ENCODE measurements at places on chromosomes 11 and 22. TPM values are rescaled to one million over a fixed set of nuclear protein-coding genes. Genes with fewer than 3 reads are reported as not detected.

The ASCL2 gene
- not detected for polyA plus RNA-seq

GRCh38 chr11:12831471-12832202 lies 157.4 kb downstream of the TEAD1 start:
- no peak for DNase-seq

The MIOX gene
- polyA plus RNA-seq: 0.16 TPM

GRCh38 chr11:128956401-128957201 lies 13.9 kb upstream of the TP53AIP1 start:
- peak; percentile 81 for DNase-seq

- DNase-seq: no peak
Measured at GRCh38 chr11:76228071-76228874, 22.0 kb upstream of the WNT11 start.

- DNase-seq: no peak
Measured at GRCh38 chr22:33575041-33575440, 345.2 kb downstream of the LARGE1 start.

The C11orf52 gene
- 0.78 TPM for polyA plus RNA-seq

The SCGB1A1 gene
- polyA plus RNA-seq: not detected

DNA sequence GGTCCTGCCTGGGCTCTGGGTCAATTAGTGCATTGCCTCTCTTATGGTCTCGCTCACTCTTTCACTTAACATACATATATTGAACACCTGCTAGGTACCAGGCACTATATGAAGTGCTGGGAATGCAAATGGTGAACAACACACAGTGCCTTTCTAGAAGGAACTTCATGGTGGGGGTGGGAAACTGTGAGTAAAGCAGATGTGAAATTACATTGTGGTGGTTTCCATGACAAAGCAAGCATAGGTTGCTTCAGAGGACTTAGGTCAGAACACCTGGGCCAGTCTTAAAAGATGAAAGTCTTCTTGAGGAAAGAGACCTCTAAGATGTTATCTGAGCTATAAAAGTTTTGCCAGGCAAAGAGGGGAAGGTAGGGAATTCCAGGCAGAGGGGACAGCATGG lies 231.3 kb downstream of the BUD13 start:
- no peak for DNase-seq

DNA sequence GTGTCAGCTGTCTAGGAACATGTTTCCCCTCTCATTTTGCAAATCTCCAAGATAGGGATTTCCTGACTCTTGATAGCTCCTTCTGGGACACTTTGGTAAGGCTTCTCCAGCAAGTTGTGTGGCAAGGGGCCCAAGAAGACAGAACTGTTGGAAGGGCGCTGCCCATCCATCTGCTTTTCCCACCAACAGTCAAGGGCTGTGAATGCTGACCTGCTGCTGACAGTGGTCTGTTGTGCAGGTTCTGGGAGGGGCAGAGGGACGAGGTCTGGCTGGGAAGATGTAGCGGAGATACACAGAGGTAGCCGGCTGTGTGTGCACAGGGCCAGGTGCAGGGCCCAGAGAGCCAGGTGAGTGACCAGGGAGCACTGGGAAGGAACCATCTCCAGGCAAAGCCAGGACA lies 12.2 kb downstream of the BCR start:
- DNase-seq: no peak

DNA sequence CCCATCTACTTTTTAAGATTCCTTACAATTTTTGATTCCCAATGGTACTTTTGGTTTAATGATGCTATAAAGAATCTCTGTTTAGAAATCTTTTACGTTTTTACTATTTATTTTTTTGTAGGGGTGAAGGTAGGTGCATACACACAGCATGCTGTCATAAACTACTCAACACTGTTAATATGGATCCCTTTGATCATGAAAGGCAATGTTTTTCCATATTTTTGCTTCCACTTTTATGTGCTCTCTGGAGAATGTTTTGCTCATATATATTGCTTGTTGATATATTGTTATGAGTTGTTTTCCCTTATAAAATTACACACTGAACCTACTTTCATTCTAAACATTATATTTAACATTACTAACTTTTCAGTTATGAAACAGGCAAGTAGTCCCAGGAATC lies 123.6 kb upstream of the TP53AIP1 start:
- DNase-seq: no peak

- DNase-seq: no peak
Measured at GRCh38 chr11:81852896-81853295, 880.8 kb downstream of the FAM181B start.

DNA sequence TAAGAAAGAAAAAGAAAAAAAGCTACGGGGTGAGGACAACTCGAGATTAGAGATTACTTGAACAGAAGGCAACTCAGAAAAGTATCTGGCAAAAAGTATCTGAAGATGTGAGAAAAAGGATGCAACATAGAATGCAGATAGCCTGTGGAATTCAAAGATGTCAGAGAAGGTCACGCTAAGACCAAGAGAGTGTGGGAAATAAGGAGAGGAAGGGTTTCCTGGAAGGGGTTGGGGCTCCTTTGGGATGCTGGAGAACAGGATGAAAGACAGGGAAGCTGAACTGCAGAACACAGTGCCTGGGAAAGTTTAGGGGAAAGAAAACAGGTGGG lies 1.2 kb downstream of the GUCY1A2 start:
- DNase-seq: no peak

- DNase-seq: no peak
Measured at GRCh38 chr22:30519842-30520425, 14.4 kb upstream of the SEC14L4 start.

- DNase-seq: no peak
Measured at GRCh38 chr22:42397332-42398249, 34.6 kb downstream of the NFAM1 start.

GRCh38 chr11:94185416-94186084 lies 56.9 kb downstream of the PANX1 start:
- DNase-seq: peak; percentile 76

DNA sequence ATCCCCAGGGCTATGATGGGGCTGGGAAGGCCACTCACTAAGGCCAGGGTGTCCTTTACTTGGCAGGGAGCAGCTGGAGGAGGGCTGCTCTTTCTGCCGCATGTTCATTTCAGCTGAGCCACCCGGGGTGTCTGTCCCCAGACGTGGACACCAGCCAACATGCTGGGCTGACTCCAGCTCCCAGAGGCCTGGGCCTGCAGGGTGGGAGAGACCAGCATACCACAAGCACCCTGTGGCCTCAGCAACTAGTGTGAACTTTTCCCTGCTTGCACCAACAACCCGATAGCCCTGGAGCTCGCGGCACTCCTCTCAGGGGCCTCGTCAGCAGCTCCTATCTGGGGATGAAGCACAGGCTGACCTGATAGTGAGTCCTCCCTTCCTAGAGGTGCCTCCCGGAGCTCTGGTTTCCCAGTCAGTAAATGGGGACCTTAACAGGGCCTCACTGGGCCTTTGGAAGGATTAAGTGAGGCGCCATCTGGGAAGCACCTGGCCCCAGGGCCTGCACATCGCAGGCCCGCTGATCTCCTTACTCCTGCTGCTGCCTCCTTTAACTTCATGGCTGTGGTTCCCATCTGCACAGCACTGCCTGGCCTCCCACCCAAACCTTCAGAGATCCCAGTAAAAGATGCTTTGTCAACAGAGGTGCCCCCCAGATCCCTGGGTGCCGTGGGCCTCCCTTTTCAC lies 83.4 kb downstream of the GALNT18 start:
- no peak for DNase-seq

DNA sequence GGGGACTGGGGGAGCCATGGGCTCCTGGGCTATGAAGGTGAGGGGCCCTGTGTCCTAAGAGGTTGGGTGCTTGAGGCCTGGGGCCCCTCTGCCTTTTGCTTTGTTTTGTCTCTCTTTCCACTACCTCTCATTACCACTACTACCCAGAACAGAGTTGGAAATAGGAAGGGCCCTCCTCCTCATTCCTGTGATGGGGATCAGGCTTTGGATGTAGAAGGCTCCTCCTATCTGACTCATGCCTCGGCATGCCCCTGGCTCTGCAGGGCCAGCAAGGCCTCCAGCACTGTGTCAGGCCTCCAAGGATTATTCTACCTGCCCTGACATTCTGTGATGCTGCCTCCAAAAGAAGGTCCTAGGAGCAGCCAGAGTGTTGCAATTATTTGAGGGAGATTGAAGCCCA lies 766 bp downstream of the IZUMO1R start:
- peak; percentile 43 for DNase-seq

GRCh38 chr11:24145411-24145810 lies 351.4 kb upstream of the LUZP2 start:
- DNase-seq: peak; percentile 42

GRCh38 chr11:37500425-37500824 lies 902.4 kb upstream of the RAG2 start:
- no peak for DNase-seq

- DNase-seq: peak; percentile 47
Measured at GRCh38 chr22:50058906-50059880, 1.1 kb upstream of the TTLL8 start.

The KLHL35 gene
- 6.3 TPM for polyA plus RNA-seq

DNA sequence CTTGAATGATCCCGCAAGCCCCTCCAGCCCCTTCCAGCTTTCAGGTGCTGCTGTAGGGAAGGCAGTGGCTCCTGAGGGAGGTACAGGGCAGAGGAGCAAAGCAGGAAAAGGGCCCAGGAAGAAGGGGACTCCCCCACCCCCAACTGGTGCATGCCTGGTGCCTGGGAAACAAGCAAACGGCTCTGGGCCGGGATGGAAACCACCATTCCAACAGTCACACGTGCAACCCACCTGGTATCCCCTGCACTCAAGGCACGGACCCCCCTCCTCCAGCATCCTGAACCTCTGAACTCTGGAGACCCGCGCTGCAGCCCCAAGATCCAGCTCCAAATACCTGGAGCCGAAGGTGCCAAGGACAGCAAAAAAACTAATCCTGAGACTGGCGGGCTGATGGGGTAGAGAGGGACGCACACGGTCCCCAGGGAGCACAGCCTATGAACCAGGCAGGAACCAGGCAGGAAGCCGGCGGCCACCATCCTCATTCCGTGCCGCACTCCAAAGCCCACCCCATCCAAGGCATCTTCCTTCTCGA lies 537 bp downstream of the SCN4B start:
- no peak for DNase-seq

The MS4A3 gene
- not detected for polyA plus RNA-seq

DNA sequence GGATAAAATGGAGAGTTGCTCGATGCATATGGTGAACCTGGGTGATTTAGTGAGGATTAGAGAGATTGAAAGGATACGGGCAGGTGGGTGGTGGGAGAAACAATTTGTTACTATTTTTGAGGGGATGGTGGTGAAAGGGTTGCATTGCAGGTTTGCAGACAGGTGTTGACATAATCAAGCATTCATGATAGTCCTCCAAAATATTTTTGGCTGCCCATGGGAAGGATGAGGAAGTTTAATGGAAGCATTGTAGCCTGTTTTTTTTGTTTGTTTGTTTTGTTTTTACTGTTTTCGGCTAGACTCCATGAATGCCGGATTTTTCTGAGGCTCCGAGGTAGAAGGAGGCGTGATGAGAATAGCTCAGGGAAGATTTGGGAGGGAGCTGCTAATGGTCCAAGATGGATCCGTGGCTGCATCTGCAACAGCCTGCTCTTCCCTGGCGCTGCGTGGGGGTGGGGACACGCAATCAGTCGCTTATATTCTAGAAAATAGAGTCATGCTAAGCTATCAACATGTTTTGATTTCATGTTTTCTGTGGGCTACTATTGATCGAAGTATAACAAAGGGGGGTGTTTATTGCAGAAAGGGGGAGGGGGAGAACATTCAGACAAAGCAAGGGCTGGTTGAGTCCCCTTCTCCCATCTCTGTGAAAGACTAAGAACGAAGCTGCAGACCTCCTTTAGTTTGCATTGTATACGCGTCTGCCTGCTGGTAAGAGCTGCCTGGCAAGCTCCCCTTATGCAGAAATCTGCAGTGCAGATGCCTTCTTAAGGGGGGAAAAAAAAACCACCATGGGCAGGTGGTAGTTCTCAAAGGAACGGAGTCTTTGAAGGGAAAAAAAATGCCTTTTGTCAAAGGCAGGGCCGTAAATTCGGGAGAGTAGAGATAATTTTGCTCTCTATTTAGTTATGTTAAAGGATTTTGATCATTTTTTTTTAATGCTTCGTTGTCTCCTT lies 1.0 kb downstream of the RTN3 start:
- DNase-seq: peak; percentile 74

DNA sequence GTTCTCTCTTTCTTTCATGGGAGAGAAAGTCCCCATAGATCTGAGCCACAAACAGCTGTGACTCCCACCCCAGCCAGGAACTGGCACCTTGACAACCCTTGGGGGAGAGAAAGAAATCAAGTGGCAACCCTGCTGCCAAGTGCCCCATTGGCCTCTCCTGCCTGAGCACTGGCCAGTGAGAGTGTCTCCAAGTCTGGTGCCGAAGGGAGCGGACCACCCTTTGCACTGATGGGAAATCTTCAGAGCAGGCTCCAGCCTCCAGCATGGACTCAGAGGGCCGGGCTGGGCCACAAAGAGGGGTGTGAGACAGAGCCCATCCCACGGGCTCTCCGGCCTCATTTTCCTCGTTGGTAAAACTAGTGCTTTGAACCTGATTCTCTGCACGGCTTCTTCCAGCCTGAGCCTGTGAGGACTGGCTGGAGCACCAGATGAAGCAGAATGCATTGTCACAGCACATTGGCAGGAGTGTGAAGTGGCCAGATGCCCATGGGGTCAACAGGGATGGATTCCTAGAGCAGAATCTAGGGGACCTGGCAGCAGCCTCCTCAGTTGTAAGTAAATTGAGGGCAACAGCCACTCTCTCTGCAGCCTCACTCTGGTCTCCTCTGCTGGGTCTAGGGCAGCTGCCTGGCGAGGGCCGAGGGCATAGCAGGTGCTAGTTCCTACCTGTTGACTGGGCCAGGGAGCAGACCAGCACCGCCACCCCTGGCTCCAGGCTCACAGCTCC lies 81.4 kb downstream of the TRIM29 start:
- DNase-seq: no peak

DNA sequence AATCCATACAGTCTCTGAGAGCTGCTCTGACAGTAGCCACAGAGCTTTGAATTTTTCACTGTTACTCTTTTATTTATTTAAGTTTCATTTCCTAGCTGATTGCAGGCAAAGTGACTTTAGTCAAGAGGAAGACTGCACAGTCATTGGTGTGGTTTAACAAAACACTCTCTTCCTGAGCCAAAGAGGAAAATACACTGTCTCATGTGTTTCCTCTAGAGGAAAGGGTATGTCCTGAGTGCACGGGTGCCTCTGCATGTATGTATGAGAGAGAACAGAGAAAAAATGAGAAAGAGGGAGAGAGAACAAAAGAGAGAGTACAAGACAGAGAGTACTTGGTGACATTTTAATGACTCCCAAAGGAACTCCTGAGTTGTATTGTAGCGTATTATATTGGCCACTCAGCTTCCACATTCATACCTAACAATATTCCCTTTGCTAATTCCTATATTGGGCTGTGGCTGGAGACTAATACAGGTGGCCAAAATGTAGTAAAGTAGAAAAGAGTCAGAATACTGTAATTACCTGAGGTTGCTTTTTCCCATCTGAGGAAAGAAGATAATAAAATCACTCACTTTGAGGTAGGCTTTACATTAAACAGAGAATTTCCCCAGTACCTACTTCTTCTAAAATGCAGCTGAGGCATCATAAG lies at the start of gene OR4D9:
TSS of gene OR4D9 (plus strand) at position 599 of the 649 bp plus-strand sequence. CDS start 3,374 bp downstream, outside the sequence.
- no peak for DNase-seq

The GAS2L1 gene
- polyA plus RNA-seq: 21.2 TPM

GRCh38 chr22:49364398-49364797 lies 463.3 kb downstream of the BRD1 start:
- no peak for DNase-seq

- peak; percentile 65 for DNase-seq
Measured at GRCh38 chr11:416757-417621, 2.2 kb upstream of the SIGIRR start.
